Neural crest cell (in vitro differentiated cells): ENCODE measurements at places on chromosomes 11 and 22.

- DNase-seq: no peak
These were observed 5.9 kb upstream of the BDNF start for GRCh38 chr11:27705873-27706820.

- no peak for DNase-seq
These were observed 790.5 kb upstream of the LRRC4C start for GRCh38 chr11:42249956-42250355.

DNA sequence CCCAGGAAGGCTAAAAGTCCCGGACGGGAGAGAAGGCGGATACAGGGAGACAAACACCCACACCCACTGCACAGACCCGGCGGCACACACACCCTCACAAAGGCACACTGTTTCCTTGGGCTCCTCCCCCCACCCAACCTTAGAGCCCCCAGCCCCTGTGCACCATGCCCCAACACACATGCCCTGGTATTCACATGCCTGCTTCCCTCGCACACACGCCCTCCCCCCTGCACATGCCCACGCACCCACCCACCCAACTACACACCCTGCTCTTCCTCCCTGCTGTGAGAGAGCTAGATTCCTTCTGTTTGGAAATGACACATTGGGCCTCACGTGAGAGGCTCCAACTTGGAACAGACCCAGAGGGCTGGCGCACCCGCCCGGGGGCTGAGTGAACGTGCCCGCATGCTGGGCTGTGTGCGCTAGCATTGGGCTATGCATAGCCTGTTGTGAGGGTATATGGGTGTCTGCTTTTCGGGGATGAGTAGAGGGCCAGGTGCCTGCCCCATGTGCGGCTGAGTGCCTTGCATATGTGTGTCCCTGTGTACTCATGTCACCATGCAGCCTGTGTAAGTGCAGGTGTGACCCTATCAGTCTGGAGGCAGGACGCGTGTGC, 518 bp upstream of the CHRM1 start:
- no peak for DNase-seq

DNA sequence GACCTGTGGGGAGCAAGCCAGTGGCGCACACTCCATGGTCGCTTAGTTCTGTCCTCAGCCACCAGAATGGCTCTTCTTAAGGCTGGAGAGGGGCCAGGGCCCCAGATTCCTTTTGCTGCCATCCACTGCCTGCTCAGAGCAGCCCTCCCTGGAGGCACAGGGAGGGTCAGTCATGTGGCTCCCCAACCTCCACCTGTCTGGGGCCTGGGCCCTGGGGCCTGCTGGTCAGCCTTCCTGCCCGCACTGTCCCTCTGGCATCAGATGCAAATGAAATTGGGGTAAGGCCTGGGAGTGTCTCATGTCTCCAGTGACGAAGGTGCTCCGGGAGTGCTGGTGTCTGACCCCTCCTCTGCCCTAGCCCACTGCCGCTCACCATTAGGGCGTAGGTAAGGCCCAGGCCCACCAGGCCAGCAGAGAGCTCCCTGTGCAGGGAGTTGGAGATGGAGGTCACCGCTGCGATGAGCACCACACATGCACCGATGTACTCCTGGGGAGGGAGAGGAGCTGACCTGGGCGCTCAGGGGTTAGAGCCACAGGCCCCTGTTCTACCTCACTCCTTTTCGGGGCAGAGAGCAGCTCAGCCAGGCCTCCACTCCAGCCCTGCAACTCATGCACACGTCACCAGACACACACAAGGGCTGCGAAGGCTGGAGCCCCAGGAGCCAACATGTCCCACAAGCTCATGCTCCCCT, 9.0 kb upstream of the KCNJ11 start:
- no peak for DNase-seq

- no peak for DNase-seq
These were observed 89.5 kb upstream of the DDI1 start for GRCh38 chr11:103946793-103947545.

GRCh38 chr22:31122532-31123291, at the start of gene INPP5J:
INPP5J (plus strand) TSS chr22:31122966; CDS start chr22:31123015, 49 bp downstream.
- DNase-seq: peak; percentile 41

DNA sequence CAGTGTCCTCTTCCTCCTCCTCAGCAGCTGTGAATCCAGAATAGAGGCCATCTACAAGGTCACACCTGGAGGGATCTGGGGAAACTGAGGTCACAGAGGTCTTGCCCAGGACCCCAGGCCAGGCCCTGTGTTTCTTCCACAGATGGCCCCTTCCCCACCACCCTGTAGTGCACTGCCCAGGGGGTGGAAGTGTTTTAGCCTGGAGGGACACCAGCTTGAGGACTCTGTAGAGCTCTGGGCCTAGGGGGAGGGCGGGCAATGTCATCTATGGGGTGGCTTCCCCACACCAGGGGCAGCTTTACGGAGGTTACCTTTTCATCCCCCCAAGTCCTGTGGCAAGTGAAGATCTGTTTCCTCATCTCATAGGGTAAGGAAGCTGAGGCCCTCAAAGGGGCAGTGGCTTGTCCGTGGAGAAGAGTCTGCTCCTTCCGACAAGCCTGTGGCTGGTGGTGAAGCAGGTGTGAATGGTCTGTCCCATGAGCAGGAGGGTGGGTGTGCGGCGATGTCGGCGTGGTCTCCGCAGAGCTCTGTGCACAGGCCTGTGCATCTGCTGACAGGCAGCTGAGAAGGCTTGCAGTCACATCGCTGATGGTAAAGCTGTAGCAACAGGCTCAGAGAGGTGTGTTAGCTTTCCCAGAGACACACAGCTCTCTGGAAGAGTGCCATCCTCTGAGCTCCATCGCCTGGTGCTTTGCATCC, 74.1 kb upstream of the WNT7B start:
- DNase-seq: no peak

GRCh38 chr22:28882878-28883656, at the start of gene ZNRF3:
ZNRF3 (plus strand) TSS chr22:28883572; CDS start chr22:28883767, 195 bp downstream.
- DNase-seq: peak; percentile 96

DNA sequence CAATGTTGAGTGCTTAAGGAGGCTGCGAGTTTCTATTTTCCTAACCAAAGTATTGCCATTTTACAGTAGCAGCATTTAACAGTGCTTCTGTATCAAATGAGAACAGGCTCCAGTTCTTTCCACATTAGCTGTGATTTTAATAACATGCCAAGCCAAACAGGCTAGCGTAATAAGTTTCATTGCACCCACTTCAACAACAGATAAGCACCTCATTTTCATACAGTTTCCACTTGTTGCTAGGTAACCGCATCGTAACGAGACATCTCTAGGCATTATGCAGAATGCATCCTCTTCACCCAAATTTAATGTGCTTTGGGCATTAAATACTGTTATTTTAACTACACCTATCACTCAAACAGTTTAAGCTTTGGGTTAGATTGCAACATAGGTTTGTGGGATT, 79.0 kb downstream of the CADM1 start:
- DNase-seq: no peak

GRCh38 chr22:47334601-47335000, 572.2 kb downstream of the TBC1D22A start:
- DNase-seq: no peak

- peak; percentile 21 for DNase-seq
These were observed 86.6 kb upstream of the ARHGAP32 start for GRCh38 chr11:129278586-129279319.

- no peak for DNase-seq
These were observed 304.6 kb downstream of the OPCML start for GRCh38 chr11:133227632-133228111.

- no peak for DNase-seq
These were observed 143.1 kb upstream of the MPPED2 start for GRCh38 chr11:30729187-30729713.
